ENCODE measurements at places on chromosomes 7 and 10.

DNA sequence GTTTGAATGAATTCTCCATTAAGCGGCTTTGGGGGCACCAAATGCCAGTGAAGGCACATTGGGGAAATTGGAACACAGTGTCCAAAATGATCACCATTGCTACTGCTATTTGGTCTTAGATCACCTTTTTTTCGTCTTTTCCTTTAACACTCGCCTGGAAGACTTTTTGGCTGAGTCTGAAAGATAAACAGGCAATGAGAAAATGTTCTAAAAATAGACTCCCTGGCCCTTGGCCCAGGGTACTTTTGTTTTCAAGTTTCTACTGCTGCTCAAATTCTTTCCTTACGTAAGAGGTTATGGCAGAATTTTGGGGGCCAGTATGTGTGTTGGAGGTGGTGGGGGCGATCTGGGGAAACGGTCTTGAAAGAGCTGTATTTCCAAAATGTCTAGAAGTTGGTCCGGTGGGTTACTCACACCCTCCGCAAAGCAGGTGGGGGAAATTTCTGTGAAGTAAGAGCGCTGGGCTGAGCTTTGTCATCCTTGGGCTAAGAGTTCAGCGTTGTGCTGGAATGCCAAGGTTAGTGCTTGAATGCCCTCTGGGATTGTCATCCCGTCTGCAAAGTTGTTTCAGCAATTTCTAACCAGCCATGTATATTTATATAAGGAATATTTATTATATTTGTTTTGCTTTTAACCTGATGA, 1.3 kb upstream of the ITPRIP start:
- no peak for DNase-seq

DNA sequence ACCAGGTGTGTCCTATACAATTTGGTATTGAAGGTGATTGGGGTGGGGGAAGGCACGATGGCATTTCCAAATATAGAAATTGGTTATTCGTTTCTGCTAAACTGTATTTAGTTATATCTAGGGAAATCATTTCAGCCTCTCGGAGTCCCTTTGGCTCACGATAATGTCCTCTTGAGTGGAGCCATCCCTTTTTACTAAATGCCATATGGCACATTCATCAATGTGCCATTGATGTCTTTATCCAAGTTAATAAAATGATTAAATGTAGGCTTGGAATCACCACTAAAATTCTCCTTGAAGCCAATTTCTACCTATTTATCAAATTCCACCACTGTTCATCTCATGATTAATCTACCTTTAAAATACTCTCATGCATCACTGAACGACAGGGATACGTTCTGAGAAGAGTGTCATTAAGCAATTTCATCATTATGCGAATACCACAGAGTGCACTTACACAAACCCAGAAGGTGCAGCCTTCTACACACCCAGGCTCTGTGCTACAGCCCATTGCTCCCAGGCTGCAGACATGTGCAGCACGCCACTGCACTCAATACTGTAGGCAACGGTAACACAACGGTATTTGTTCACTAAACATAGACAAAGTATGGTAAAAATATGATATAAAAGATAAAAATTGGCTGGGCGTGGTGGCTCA, 219.2 kb upstream of the C7orf33 start:
- DNase-seq, result no peak

DNA sequence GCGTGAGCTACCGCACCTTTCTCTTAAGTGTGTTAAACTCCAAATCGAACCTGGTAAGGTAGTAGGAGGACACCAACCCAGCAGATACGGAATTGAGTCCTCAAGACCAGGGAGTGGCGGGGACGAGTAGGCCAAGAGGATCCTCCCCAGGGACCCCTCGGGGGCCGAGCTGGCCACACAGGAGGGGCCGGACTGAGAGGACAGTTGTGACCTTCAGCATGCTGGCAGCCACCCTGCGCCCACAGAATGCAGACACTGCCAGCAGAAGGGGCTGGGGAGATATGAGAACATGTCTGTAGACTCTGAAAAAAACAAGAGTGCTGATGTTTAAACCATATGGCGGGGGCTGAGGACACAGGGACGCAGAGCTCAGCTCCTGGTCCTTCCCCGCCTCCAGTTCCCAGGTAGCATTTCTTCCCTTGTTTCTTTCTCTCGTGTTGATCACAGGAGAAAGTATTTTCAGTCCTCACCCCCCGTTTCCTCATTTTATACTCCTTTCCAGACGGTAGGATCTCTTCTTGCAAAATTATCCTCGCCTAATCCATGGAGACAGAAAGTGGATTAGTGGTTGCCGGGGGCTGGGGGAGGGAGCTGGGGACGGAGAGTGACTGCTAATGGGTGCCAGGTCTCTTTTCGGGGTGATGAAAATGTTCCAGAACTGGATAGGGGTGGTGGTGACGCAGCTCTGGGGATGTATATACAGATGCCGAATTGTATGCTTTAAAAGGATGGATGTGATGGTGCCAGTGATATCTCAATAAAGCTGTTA, 11.5 kb upstream of the UNCX start:
- DNase-seq, result no peak

DNA sequence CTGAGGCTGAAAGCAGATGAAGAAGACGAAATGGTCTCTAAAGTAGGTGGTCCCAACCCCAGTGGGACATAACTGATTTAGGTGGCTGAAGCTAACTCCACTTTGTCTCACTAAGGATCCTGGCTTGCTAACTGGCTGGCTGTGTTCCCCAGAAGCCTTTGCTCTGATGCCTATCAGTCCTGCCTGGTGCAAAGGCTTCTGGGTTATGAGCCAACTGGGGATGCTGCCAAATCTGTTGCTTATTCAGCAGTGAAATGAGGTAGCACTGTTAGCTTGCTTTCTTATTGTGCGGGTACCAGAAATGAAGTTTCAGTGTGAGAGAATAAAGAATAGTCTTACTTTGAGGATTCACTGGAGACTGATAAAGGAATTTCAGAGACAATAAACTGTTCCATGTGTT, 18.1 kb downstream of the PRKG1 start:
- DNase-seq, result no peak

All from KG1 (cell line).